ENCODE measurements at places on chromosomes 5 and 9. TPM values are rescaled to one million over a fixed set of nuclear protein-coding genes. Genes with fewer than 3 reads are reported as not detected.

Gene SMIM32
- total RNA-seq: not detected

Gene CAVIN4
- not detected for total RNA-seq

Gene F2RL1
- total RNA-seq: 2.7 TPM

Gene PDCD1LG2
- total RNA-seq: 0.56 TPM

Gene PCDHB10
- not detected for total RNA-seq

DNA sequence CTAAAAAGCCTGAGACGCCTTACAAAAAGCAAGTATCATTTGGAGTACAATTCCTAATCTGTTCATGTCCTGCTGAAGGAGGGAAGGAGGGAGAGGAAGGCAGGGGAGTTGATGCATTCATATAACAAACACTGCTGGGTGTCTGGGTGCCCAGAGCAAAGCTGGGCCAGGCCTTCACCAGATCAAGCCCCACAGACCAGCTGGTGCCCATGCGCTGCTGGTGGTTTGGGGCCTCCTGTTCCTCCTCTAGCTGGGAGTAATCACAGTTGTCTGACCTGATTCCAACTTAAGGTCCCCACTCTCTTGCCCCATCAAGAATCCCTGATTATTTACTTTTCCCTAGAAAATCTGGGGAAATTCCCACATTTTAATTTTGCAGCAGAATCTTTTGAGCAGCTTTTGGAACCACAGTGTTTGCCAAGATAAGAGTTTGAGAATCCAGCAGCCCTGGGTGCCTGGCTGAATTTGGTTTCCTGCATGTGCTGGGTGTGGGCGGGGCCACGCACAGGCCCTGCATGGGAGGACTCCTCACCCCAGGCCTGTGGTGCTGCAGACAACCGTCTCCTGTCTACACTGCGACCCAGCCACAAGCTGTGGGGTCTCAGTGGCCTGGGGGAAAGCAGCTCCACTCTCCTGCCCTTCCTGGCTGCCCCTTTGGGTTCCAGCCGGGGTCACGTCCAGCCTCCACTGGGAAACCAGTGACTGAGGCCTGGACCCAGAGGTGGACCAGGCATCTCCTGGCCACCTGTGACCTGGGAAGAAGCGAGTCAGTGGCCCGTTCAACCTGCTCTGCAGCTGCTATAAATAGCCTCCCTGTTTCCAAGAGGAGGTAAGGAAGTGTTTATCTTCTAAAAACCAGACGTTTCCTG, 47.5 kb downstream of the NEURL1B start:
- peak; percentile 38 for DNase-seq
- H3K27ac ChIP-seq: peak overlapping the region; percentile 64
- no peaks in the 10 kb centered on the region for H3K36me3 ChIP-seq
- H3K4me3 ChIP-seq: no peak overlapping the region
- no peaks in the 10 kb centered on the region for H3K27me3 ChIP-seq

GRCh38 chr5:53359916-53360517, 120.4 kb upstream of the FST start:
- no peaks in the 10 kb centered on the region for H3K27me3 ChIP-seq
- DNase-seq: no peak
- no peaks in the 10 kb centered on the region for H3K4me1 ChIP-seq
- no peak overlapping the region for H3K4me3 ChIP-seq

DNA sequence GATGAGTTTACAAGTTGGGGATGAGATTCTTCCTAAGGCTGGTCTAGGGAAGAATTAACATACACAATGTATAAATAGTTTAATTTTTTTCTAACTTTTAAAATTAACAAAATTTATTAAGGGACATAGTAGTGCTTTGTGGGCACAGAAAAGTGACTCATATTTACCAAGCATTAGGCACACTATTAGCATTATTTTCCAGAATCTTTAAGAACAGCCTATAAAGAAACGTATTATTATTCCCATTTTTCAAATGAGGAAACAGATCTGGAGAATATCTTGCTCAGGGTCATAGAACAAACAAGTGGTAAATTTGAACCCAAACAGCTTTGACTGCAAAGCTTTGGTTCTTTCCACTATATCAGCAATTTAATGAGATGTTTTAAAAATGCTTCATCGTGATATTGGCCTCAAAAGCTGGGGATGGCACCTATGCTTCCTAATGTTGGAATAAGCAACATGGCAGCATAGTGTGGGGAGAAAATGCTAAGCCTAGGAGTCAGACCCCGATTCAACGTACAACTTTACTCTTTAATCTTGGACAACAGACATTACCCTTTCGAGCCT, 55.9 kb downstream of the ABCA1 start:
- no peak for DNase-seq
- no peaks in the 10 kb centered on the region for H3K27me3 ChIP-seq
- no peak overlapping the region for H3K27ac ChIP-seq

- no peak overlapping the region for H3K4me3 ChIP-seq
- no peak overlapping the region for H3K27ac ChIP-seq
- no peaks in the 10 kb centered on the region for H3K36me3 ChIP-seq
- no peak for DNase-seq
Measured at GRCh38 chr5:149333711-149334443, 11.4 kb upstream of the GRPEL2 start.

DNA sequence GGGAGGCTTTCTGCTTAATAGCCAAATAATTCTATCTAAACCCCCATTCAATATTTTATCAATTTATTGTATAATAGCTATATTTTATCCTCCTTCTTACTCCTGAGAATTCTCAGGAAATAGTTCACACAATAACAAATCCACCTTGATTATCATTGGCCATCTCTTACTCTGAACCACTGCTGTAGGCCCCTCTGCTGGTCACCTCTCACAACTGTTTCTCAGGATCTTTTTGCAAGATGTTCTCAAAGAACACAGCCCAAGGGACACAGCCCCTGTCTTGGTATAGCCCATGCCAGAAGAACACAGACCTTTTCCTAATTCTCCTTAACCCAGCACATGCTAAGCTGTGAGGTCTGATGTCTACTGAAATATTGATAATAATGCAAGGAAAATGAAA, 74.9 kb upstream of the HTR4 start:
- no peak for DNase-seq
- H3K4me1 ChIP-seq: no peaks in the 10 kb centered on the region
- H3K4me3 ChIP-seq: no peak overlapping the region

DNA sequence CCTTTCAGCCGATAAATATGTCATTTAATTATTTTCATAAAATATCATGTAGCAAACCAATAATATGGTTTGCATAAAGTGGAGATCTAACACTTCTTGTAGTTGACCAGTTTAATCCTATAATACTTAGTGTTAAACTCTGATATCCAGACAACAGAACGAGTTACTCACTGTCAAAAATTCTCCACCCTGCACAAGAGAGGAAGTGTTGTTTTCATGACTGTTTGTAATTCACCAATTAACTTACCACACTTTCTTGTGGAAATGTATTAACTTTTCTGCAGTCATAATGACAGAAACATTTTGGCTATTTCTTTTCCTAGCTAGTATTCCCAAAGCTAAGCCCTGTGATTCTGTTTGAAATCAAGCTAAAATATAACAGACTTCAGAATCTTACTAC, 555.3 kb upstream of the FTMT start:
- no peaks in the 10 kb centered on the region for H3K27me3 ChIP-seq
- H3K27ac ChIP-seq: no peak overlapping the region
- no peak overlapping the region for H3K4me3 ChIP-seq
- H3K36me3 ChIP-seq: no peaks in the 10 kb centered on the region
- H3K4me1 ChIP-seq: no peaks in the 10 kb centered on the region

GRCh38 chr9:84673806-84674205, 4.3 kb downstream of the NTRK2 start:
- H3K4me1 ChIP-seq: no peaks in the 10 kb centered on the region
- H3K4me3 ChIP-seq: no peak overlapping the region
- H3K27me3 ChIP-seq: no peaks in the 10 kb centered on the region
- H3K36me3 ChIP-seq: no peaks in the 10 kb centered on the region
- no peak overlapping the region for H3K27ac ChIP-seq

DNA sequence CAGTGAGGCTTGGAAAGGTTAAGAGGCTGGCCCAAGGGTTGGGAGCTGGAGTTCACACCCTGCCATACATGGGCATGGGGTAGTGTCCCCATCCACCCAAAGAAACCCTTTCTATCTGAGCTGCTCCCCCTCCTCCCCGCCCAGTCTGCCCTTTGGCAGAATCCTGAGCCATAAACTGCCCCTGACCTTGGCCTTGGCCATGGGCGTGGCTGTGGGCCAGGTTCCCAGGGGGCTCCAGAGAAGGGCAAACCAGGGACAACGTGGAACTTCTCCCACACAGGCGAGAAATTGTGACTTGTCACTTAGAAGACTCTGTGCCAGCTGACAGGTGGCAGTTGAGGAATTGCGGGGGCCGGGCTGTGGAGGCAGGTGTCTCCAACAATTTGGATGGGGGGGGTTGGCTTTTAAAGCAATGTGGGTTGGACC, 4.8 kb downstream of the FAM78A start:
- H3K36me3 ChIP-seq: no peaks in the 10 kb centered on the region
- peaks cover 39% of the 10 kb centered on the region for H3K4me1 ChIP-seq
- no peak for DNase-seq

DNA sequence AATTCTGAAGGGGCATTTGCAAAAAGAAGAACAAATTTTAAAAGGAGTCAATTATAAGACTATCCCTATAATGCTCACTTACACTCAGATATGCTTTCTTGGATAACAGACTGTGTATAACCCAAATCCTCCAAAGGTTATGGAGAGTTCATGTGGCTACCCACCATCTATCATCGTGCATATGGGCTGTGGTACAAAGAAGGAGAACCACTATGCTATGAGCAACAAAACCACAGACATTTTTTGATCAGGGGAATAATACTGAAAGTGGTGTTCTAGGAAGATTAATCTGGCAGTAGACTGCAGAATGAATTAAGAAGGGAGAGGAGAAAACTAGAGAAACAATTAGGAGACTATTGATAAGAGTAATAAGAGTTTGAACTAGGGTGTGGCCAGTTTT, 16.8 kb downstream of the NR3C1 start:
- H3K4me1 ChIP-seq: peaks cover 13% of the 10 kb centered on the region
- H3K27ac ChIP-seq: no peak overlapping the region
- no peak overlapping the region for H3K4me3 ChIP-seq
- no peaks in the 10 kb centered on the region for H3K36me3 ChIP-seq

DNA sequence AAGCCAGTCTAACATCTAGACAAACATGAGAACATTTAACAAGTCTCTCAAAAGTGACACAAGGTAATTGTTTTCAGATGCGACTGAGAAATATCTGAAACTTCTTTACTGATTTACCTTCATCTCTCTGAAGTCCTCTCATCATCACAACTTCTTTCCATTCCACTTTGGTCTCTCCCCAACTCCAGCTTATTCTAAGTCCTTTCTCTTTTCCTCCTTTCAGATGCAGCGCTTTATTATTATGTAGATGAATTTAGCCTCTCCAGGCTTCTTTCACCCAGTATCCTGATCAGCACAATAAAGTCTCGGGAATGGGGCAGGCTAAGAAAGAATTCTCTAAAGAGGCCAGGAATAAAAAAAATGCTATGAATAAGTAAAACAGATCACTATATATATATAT, 128.0 kb downstream of the KCTD16 start:
- H3K4me3 ChIP-seq: no peak overlapping the region
- H3K27ac ChIP-seq: no peak overlapping the region
- H3K27me3 ChIP-seq: no peaks in the 10 kb centered on the region
- DNase-seq: no peak
- no peaks in the 10 kb centered on the region for H3K36me3 ChIP-seq
- H3K4me1 ChIP-seq: no peaks in the 10 kb centered on the region

All from naive thymus-derived CD4-positive, alpha-beta T cell (primary cell).